ENCODE measurements at places on chromosomes 2 and 18.

- H3K27ac ChIP-seq = peak overlapping the region; percentile 63
- H3K4me1 ChIP-seq = no peaks in the 10 kb centered on the region
- no peaks in the 10 kb centered on the region for H3K36me3 ChIP-seq
- peak; percentile 93 for DNase-seq
Measured at GRCh38 chr18:76491473-76491775, 3.6 kb downstream of the ZNF516 start.

GRCh38 chr18:45334191-45334590 is 281.1 kb upstream of the SLC14A2 start:
- no peak for DNase-seq
- H3K36me3 ChIP-seq = no peaks in the 10 kb centered on the region
- no peaks in the 10 kb centered on the region for H3K27me3 ChIP-seq
- H3K4me3 ChIP-seq = no peak overlapping the region

- no peak overlapping the region for H3K4me3 ChIP-seq
- no peak for DNase-seq
- H3K36me3 ChIP-seq = no peaks in the 10 kb centered on the region
- H3K27me3 ChIP-seq = no peaks in the 10 kb centered on the region
Measured at GRCh38 chr2:144886862-144887261, 366.9 kb upstream of the ZEB2 start.

DNA sequence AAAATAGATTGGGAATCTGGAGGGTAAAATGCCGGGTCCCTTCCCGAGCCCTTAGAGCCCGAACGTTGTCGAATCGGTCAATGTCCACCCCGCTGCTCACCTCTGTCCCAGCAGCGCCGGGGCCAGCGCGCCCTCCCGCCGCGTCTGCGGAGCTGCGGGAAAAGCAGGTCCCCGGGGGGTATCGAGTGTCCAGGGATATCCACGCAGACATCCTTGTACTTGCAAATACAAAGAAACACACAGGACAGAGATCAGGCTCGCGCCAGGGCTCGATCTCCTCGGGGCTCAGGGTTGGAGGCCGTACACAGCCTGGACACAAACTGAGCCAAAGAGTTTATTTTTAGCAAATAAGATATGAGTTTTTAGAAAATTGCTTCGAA is 2.3 kb upstream of the GATA6 start:
- H3K36me3 ChIP-seq = no peaks in the 10 kb centered on the region
- H3K4me1 ChIP-seq = no peaks in the 10 kb centered on the region
- peak overlapping the region; percentile 86 for H3K4me3 ChIP-seq
- peak overlapping the region; percentile 98 for H3K27ac ChIP-seq
- peaks cover 40% of the 10 kb centered on the region for H3K27me3 ChIP-seq

- no peak for DNase-seq
- no peaks in the 10 kb centered on the region for H3K4me1 ChIP-seq
- no peak overlapping the region for H3K4me3 ChIP-seq
- H3K27me3 ChIP-seq = no peaks in the 10 kb centered on the region
Measured at GRCh38 chr2:121689356-121689755, 40.1 kb upstream of the CLASP1 start.

Measured in upper lobe of right lung (tissue), 1 donor.